Activated naive CD4-positive, alpha-beta T cell (primary cell): ENCODE measurements at places on chromosomes 2 and 18.

DNA sequence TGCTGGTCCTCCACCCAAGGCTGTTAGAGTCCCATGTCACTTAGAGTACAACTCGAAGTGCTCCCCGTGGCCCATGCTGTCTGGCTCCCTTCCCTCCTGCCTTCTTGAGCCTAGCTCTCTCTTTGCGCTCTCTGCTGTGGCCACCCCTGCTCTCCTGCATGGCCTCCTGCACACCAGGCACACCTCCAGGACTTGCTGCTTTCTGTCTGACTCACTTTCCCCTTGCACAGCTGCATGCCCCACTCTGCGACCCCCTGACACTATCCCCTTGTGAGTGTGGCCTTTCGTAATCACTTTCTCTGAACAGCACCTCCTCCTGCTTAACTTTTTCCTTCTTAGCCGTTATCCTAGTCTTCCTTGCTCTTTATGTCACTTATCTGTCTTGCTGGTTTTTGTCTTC lies 343.6 kb downstream of the TGIF1 start:
- DNase-seq, result no peak

GRCh38 chr2:18317017-18317416 lies 243.4 kb downstream of the RDH14 start:
- DNase-seq, result no peak

DNA sequence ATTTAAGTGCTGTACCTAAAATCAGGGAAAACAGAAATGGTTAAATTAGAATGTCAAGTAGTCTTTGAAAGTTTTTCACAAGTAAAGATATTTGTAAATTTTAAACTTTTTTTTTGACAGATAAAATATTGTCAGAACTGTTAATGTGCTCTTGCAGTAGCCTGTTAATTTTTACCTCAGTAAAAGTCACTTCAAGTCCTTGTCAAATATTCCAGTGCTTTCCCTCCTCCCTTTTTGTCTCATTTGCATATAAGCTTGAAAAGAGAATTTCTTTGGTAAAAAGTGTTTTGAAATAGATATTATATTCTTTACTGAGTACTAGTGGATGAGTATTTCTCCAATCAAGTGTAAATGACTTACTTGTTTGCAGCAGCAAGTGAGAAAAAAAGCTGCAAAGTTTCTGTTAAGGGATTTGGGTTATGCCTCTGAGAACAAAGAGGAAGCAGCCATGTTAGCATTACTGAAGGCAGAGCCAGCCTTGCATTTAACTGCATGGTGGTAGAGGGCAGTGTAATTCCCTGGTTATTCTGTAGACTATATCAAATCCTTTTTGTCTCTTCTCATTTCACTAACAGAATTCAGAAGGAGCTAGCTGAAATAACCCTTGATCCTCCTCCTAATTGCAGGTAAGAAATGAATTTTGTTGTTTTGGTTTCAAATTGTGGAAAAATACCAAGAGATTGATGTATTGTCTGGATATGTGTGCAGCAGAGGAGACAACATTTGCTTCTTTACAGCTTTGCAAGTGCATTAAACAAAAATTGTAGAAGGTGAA lies 3.2 kb downstream of the UBE2E3 start:
- DNase-seq, result no peak

GRCh38 chr2:228853151-228853550 lies 417.9 kb downstream of the PID1 start:
- DNase-seq, result no peak

- DNase-seq, result no peak
Observed at GRCh38 chr18:8689517-8689916, 15.8 kb upstream of the MTCL1 start.

DNA sequence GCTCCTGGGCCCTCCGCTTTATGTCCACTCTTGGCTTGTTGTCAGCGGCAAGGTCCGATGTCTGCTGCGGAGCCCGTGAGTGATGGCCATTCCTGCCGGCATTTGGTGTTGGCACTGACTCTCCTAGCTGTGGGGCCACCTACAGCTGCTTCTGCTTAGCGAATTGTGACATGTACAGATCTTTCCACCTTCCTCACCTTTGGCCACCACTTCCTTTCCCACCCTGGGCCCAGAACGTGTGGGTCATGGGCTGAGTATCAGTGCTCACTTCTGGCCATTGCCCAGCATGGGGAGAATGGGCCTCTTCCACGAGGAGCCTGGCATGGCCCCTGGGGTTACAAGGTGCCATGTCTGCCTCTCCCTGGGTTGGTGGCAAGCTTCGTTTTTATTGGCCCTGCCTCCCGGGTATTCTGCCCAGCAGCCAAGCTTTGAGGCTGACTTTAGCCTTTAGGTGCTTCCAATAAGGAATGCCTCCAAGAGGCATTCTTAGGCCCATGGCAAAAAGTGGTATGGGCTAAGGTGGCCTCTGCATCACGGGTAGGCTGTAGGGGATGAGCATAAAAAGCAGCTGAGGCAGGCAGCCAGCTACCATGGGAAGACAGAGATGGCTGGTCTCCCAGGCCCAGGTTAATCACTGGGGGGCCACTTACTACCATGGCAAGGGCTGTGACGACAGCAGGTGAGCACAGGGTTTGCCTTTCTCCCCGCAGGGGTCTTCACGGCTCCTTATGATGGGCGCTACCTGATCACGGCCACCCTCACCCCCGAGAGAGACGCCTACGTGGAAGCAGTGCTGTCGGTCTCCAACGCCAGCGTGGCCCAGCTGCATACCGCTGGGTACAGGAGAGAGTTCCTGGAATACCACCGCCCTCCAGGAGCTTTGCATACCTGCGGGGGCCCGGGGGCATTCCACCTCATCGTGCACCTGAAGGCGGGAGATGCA lies 65.8 kb downstream of the EMILIN2 start:
- no peak for DNase-seq

GRCh38 chr2:118853651-118854291 lies 6.3 kb upstream of the EN1 start:
- DNase-seq, result no peak

- no peak for DNase-seq
Observed at GRCh38 chr2:142031656-142032055, 99.2 kb downstream of the LRP1B start.

GRCh38 chr2:201130524-201131186 lies 14.7 kb downstream of the CFLAR start:
- DNase-seq, result no peak

GRCh38 chr2:66447677-66448076 lies 12.8 kb downstream of the MEIS1 start:
- no peak for DNase-seq

DNA sequence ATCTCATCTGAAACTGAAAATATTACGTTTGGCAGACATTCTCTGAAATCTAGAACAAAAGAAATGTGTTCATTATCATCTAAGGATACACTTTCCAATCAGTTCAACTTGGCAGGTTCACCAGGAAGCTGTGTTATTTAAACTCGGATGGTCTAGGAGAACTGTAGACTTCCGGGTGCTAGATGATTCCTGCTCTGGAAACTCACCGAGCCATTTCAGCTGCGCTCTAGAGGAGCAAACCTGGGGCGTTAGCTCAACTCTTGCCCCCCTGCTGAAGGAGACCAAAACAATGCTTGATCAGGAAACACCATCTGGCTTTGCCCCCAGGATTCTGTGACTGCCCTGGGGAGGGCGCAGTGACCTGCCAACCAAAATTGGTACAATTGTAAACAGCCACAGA lies 22.9 kb downstream of the MLPH start:
- DNase-seq, result no peak

DNA sequence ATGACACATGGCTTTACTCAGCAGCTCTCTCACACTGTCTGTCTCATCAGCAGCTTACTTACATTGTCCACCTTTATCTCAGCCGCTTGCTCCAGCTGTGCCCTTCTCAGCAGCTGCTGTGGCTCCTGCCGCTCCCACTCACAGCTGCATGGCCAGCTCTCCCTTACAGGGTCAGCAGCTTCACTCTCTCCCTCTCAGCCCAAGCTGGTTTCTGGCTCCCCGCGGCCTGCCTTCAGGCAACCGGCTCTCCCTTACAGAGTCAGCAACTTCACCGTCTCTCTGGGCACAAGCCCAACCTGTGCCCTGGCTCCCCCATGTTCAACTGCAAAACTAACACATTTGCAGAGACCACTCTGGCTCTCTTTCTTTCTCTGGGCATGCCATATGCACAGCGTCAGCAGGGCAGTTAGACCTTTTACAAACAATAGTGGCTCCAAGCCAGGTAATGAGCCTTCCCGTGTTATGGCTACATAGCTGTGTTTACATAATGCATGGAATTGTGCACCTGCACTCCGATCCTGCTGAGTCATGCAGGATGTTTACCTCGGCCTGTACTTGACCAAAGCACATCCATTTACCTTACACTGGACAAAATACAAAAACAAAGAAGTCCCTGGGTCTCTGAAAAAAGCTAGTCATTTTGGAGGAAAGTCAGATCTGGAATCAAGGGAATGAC lies 167.3 kb downstream of the DOK6 start:
- no peak for DNase-seq

GRCh38 chr2:241040081-241040803 lies 41.8 kb downstream of the SNED1 start:
- DNase-seq, result no peak

DNA sequence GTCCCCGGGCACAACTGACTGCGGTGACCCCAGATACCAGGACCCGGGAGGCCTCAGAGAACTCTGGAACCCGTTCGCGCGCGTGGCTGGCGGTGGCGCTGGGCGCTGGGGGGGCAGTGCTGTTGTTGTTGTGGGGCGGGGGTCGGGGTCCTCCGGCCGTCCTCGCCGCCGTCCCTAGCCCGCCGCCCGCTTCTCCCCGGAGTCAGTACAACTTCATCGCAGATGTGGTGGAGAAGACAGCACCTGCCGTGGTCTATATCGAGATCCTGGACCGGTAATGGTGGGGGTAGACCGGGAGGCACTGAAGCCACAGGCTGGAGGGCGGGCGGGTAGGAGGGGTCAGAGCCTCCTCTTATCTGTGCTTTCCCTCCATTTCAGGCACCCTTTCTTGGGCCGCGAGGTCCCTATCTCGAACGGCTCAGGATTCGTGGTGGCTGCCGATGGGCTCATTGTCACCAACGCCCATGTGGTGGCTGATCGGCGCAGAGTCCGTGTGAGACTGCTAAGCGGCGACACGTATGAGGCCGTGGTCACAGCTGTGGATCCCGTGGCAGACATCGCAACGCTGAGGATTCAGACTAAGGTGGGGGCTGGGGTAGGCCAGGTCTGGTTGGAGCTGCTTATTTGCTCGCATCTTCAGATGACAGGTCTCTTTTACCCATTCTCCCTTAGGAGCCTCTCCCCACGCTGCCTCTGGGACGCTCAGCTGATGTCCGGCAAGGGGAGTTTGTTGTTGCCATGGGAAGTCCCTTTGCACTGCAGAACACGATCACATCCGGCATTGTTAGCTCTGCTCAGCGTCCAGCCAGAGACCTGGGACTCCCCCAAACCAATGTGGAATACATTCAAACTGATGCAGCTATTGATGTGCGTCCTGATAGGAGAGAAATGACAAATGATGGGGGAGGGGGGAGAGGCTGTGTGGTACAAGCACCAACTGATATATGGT lies 780 bp downstream of the HTRA2 start:
- no peak for DNase-seq

DNA sequence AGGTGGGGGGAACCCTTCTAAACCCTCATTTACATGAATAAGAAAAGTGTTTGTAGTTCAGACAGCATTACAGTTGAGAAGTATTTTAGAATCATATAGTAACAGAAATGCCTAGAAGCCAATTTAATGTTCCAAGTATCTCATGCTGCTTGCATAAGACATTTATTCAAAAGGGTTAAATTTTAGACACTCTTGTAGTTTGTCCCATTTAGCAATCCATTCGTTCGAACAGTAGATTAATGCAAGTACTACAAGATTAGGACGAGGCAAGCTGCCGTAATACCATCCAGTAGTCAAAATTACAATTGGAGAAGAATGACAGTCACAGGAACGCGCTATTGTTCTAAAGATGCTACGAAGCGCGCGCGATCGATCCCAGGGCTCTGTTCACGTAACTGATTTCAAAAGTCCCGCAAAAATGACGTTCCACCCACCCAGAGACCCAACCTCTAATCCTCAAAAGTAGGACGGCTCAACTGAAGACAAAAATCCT lies 1.2 kb downstream of the TMEM237 start:
- no peak for DNase-seq

DNA sequence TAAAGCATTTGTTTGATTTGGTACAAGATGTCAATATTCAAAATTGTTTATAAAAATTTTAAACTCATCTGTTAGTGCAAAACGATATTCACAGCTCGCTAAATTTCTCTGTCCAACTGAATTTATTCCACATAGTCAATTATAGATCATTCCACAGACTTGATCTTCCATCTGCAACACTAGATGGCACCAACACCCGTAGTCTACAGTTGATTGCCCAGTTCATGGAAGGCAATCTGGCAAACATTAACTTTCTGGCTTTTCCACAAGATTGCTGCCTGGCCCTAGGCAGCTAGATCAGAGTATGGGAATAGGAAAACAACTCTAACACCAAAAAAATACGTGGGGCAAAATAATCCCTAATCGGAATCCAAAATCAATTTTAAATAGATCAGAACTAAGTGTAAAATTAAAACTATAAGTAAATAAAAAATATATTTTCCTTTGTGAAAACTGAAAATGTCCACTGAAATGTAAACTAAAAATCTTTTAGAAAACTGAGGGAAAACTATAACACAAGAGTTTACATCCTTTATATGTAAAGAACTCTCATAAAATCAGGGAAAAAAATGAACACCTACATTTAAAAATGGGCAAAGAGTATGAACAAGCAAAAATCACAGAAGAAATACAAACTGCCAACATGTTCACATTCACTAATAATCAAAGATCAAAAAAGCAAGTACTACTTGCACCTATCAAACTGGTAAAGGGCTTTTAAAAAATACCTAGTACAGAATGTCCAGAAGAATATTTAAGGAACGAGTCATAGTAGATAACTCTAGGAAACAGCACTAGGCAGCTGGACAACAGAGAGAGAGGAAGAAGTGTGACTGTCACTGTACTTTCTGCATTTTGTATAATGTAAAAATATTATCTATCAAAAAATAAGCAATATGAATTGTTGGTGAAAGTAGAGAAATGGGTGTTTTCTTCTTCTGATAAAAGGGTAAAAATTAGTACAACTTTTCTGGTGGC lies 35.0 kb downstream of the RTN4 start:
- DNase-seq, result peak; percentile 0

DNA sequence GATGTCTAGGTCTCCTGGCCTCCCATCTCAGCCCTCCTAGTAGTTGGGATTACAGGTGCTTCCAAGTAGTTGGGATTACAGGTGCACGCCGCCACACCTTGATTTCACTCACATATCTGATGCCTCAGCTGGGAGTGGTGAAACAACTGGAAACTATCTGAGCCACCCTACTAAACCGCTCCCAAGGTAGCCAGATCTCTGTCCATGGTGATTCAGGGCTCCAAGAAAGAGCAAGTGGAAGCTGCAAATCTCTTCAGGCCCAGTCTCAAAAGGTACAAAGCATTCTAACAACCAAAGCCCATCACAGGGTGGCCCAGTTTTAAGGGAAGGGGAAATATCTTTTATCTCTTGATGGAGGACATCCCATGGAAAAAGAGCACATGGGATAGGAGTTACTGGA lies 19.0 kb downstream of the C1GALT1C1L start:
- DNase-seq, result no peak
